Natural killer cell (primary cell): ENCODE measurements at places on chromosomes 12 and 14. TPM values are rescaled to one million over a fixed set of nuclear protein-coding genes. Genes with fewer than 3 reads are reported as not detected.

GRCh38 chr14:87214558-87214957 lies 778.4 kb downstream of the GALC start:
- DNase-seq: no peak

- DNase-seq: no peak
These were observed 72.8 kb downstream of the SLC16A7 start for GRCh38 chr12:59668674-59669073.

- no peak for DNase-seq
These were observed 145.8 kb downstream of the BICD1 start for GRCh38 chr12:32252199-32253073.

GRCh38 chr12:2813214-2814185 lies 1.0 kb downstream of the ITFG2 start:
- DNase-seq: peak; percentile 72

DNA sequence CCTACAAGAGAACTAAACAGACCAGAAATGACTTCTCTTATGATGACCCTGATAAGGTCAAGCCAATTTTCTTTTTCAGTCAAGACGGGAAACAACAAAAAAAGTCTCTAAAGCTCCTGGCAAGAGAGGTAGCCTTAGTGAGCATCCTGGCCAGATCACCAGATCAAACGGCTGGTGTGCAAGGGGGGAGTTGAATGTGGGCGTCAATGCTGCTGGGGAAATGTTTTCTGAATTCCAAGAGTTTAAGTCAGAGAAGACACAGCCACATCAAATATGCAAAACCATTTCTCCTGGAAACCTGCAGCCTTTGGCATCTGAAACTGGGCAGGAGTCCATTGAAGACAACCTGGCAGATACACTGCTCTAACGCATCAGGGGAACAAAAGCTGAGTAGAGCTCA lies 16.0 kb upstream of the SELPLG start:
- no peak for DNase-seq

- DNase-seq: no peak
These were observed 122.5 kb downstream of the SLC15A5 start for GRCh38 chr12:16154990-16155389.

Gene SEC23A
- 61.3 TPM for total RNA-seq

- no peak for DNase-seq
These were observed 17.1 kb upstream of the HIGD1C start for GRCh38 chr12:50934981-50935807.

Gene SOAT2
- not detected for total RNA-seq

Gene IL31
- not detected for total RNA-seq

DNA sequence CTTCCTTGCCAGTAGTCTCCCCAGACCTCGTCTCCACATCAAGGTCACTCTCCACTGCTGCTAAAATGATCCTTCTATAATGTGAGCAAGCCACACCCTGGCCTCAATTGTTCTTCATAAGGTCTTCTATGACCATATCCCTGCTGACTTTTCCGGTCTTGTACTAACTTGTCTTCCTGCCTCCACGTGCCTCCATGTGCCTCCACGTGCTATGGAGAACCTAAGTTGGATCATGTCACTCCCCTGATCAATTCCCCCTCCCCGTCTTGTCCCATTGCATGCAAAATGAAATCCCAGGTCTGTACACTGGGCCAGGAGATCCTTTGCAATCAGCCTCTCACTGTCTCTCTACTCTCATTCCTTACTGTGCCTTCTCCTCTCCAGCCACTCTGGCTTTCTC lies 110.6 kb downstream of the TTC8 start:
- DNase-seq: no peak

- DNase-seq: peak; percentile 39
These were observed 5.0 kb upstream of the DDX47 start for GRCh38 chr12:12807970-12808702.

DNA sequence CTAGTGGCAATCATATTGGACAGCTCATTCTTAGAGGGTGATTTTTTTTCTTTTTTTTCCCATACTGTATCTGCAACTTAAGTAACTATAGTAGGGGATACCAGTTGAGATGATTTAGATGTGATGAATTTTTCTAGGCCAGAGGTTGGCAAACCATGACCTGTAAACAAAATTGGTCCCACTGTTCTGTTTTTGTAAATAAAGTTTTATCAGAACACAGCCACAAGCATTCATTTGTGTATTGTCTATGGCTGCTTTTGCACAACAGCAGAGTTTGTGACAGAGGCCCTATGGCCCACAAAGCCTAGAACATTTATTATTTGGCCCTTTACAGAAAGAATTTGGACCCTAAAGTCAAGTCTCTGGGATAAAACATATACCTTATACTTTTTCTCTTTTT lies 11.4 kb downstream of the ARF6 start:
- DNase-seq: no peak

- no peak for DNase-seq
These were observed 87.0 kb downstream of the IRF2BPL start for GRCh38 chr14:76941544-76941943.

DNA sequence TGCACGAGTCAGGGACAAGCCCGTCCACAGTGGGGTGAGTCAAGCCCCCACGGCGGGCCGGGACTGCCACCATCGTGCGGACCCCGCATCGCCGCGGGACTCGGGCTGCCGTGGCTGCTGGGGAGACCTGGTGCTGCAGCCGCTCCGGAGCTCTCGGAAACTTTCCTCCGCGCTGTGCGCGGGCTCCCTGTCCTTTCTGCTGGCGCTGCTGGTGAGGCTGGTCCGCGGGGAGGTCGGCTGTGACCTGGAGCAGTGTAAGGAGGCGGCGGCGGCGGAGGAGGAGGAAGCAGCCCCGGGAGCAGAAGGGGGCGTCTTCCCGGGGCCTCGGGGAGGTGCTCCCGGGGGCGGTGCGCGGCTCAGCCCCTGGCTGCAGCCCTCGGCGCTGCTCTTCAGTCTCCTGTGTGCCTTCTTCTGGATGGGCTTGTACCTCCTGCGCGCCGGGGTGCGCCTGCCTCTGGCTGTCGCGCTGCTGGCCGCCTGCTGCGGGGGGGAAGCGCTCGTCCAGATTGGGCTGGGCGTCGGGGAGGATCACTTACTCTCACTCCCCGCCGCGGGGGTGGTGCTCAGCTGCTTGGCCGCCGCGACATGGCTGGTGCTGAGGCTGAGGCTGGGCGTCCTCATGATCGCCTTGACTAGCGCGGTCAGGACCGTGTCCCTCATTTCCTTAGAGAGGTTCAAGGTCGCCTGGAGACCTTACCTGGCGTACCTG lies 1.1 kb downstream of the PDE3A start:
- DNase-seq: no peak
